Caco-2 (cell line): ENCODE measurements at places on chromosomes 16 and 17. TPM values are rescaled to one million over a fixed set of nuclear protein-coding genes. Genes with fewer than 3 reads are reported as not detected.

HOXB9 gene
- total RNA-seq: 4.5 and 5.4 TPM in 2 replicates

KCNG4 gene
- total RNA-seq: not detected in 2 replicates

KRT40 gene
- total RNA-seq: not detected in 2 replicates

ABCA10 gene
- total RNA-seq: not detected in 2 replicates

CA4 gene
- not detected in 2 replicates for total RNA-seq

C16orf90 gene
- not detected in 2 replicates for total RNA-seq

WWOX gene
- total RNA-seq: 45.0 and 47.8 TPM in 2 replicates

DNA sequence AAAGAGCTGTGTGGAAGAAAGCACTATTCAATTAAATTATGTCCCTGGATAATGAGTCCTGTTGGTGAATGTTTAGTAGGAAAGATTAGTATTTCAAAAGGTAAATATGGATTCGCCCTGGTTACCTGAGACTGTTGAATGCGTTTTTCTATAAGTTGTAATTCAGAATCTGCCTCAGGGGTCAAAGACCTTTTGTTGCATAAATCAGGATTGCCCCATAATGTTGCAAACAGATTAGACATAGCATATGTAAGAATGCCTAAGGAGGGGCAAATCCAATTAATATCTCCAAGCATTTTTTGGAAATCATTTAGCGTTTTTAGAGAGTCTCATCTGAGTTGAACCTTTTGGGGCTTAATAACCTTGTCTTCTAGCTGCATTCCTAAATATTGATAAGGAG is 70.1 kb upstream of the ARL4D start:
- H3K27ac ChIP-seq: peak overlapping the region; percentile 76
- peaks cover 83% of the 10 kb centered on the region for H3K4me1 ChIP-seq
- DNase-seq: no peak
- no peaks in the 10 kb centered on the region for H3K27me3 ChIP-seq
- no peaks in the 10 kb centered on the region for H3K36me3 ChIP-seq

DNA sequence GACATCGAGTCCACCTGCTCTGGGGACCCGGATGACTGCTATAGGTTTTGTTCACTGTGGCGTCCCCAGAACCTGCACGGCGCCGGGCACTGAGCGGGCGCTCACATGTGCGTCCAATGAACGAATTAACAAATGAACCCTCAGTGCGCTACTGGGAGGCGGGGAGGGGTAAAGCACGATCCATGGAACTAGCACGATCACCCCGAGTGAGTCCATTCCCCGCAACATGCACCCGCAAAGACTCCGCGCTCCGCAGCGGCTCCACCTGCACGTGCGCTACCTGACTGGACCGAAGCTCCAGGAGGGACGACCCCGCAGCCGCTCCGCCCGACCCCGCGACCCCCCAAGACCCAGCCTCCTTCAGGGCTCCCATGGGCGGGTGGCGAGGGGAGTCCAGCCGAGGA is 491 bp downstream of the TRAP1 start:
- H3K36me3 ChIP-seq: no peaks in the 10 kb centered on the region
- peak; percentile 36 for DNase-seq
- H3K4me3 ChIP-seq: peak overlapping the region; percentile 98
- no peaks in the 10 kb centered on the region for H3K27me3 ChIP-seq
- H3K27ac ChIP-seq: peak overlapping the region; percentile 76
- peaks cover 9% of the 10 kb centered on the region; the same call in 1 of the 2 replicates for H3K4me1 ChIP-seq

DNA sequence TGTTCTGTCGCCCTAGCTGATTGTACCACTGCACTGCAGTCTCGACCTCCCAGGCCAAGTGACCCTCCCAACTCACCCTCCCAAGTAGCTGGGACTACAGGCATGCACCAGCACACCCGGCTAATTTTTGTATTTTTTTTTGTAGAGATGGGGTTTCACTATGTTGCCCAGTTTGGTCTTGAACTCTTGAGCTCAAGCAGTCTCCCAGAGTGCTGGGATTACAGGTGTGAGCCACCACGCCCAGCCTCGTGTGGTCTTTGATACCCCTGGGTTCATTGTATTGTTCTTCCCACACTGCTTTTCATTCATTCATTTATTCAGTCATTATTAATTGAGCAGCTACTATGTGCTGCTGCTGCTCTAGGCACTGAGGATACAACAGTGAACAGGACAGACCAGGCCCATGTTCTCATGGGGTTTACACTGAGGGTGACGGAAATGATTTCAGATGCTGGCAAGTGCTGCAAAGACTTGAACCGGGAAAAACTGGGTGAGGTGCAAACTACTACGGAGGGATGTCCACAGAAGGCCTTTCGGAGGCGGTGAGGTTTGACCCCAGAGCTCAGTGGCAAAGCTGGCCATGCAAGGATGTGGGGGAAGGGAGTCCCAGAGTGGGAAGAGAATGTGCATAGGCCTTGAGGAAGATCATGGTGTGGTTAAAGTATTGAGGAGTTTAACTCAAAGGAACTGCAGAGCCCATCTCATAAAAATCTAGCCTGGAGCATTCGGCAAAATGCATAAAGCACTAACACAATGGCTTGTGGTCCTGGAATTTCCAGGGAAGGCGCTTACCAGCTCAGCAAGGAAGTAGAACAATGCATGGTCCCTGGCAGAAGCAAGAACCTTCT is 10.9 kb downstream of the ABCC1 start:
- H3K27ac ChIP-seq: no peak overlapping the region
- no peak overlapping the region for H3K4me3 ChIP-seq
- H3K36me3 ChIP-seq: no peaks in the 10 kb centered on the region
- no peaks in the 10 kb centered on the region for H3K4me1 ChIP-seq

- DNase-seq: no peak
- H3K27me3 ChIP-seq: no peaks in the 10 kb centered on the region
- H3K27ac ChIP-seq: no peak overlapping the region
- H3K4me3 ChIP-seq: no peak overlapping the region
- no peaks in the 10 kb centered on the region for H3K4me1 ChIP-seq
Observed at GRCh38 chr16:72142476-72142875, 29.5 kb downstream of the PMFBP1 start.

DNA sequence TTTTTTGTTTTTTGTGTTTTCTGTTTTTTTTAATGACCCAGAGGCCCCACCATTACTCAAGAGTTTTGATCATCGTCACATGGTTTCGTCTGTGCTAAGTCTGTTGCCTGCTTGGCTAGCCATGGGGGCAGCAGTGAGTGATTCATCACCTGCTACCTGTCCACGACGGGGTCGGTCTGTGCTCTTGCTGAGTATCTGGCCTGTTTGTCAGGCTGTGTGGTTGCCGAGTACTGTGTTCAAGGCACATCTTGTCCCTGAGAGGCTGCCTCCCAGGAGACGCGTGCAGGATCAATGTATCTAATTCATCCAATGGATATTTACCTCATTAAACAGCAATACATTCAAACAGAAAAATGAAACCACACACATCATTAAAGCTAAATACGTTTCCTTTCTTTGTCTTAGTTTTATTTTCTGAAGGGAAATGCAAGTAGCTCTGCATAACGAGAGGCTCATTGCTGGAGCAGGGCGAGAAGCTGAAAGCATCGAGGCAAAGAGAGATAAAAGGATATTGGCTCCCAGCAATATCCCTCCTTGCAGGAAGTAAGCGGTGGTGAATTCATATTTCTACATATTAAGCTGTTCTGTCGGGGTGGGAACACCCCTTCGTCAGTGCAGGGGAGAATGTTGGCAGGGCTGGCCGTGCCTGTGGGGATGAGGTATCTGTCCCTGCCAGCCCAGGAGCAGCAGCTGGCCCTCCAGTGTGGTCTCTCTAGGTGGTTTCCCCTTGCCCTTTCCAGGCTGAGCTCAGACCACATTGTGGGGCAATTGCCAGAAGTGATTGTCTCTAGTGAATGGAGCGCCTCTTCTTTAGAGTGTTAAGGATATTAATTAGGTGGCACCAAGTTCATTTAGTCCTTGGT is 166.2 kb upstream of the ASIC2 start:
- no peak overlapping the region for H3K4me3 ChIP-seq
- no peak overlapping the region for H3K27ac ChIP-seq
- DNase-seq: no peak
- H3K36me3 ChIP-seq: no peaks in the 10 kb centered on the region

- no peaks in the 10 kb centered on the region for H3K36me3 ChIP-seq
- H3K4me1 ChIP-seq: no peaks in the 10 kb centered on the region
- DNase-seq: no peak
- no peak overlapping the region for H3K4me3 ChIP-seq
- H3K27me3 ChIP-seq: peaks cover 1% of the 10 kb centered on the region; the same call in 1 of the 2 replicates
Observed at GRCh38 chr16:86516623-86517003, 6.3 kb downstream of the FOXF1 start.

DNA sequence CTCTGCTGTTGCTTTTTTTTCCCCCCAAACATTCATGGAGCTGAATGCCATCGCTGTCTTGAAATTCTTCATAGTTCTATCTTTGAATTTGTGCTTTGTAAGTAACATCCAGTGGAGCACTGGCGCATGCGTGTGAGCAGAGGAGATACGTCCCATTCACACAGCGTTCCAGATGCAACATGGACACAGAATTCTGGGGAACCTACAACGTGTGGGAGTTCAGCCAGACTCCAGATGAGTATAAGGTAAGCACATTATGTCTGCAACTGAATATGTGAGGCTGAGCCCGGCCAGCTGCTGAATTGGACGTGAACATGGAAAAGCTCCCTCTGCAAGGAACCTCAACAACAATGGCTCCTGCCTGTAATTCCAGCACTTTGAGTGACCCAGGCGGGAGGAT is 4.3 kb upstream of the ATP1B2 start:
- no peak overlapping the region for H3K4me3 ChIP-seq
- no peaks in the 10 kb centered on the region for H3K4me1 ChIP-seq
- no peaks in the 10 kb centered on the region for H3K36me3 ChIP-seq
- H3K27ac ChIP-seq: no peak overlapping the region

- no peaks in the 10 kb centered on the region for H3K36me3 ChIP-seq
- no peaks in the 10 kb centered on the region for H3K27me3 ChIP-seq
- H3K4me3 ChIP-seq: no peak overlapping the region
- DNase-seq: no peak
Observed at GRCh38 chr16:5027575-5028235, 6.0 kb downstream of the NAGPA start.

DNA sequence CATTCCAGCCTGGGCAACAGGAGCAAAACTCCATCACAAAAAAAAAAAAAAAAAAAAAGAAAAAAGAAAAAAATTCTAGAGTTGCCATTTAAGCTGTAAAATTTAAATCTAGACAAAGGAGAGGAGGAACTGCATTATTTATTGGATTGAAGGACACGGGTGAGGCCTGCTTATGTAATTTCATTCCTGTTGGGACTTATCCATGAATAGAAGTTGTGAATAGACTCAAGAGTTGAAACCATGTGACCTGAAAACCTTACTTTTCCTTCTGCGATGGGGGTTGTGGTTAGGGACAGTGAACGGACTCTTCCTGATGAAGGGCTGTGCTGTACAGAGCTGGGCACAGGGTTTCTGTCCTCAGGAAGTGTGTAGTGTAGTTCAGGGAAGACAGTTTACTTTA is 22.5 kb downstream of the BANP start:
- 0 out of 2 replicates have a peak, but pooled peaks cover 1% of the 10 kb centered on the region for H3K36me3 ChIP-seq
- DNase-seq: no peak
- H3K27me3 ChIP-seq: no peaks in the 10 kb centered on the region
- H3K4me1 ChIP-seq: no peaks in the 10 kb centered on the region
- no peak overlapping the region for H3K4me3 ChIP-seq

GRCh38 chr16:10387188-10387617 is 1.3 kb downstream of the ATF7IP2 start:
- peak overlapping the region; percentile 60 for H3K4me3 ChIP-seq
- H3K27me3 ChIP-seq: no peaks in the 10 kb centered on the region
- no peak overlapping the region for H3K27ac ChIP-seq

GRCh38 chr17:27491713-27492190 is 35.5 kb downstream of the KSR1 start:
- no peaks in the 10 kb centered on the region for H3K36me3 ChIP-seq
- no peaks in the 10 kb centered on the region for H3K27me3 ChIP-seq
- H3K27ac ChIP-seq: peak overlapping the region; percentile 31
- DNase-seq: no peak

GRCh38 chr16:14223632-14224031 is 152.5 kb downstream of the MRTFB start:
- no peak overlapping the region for H3K27ac ChIP-seq
- H3K36me3 ChIP-seq: no peaks in the 10 kb centered on the region
- no peaks in the 10 kb centered on the region for H3K27me3 ChIP-seq
- H3K4me1 ChIP-seq: peaks cover 22% of the 10 kb centered on the region
- DNase-seq: no peak
- no peak overlapping the region for H3K4me3 ChIP-seq

DNA sequence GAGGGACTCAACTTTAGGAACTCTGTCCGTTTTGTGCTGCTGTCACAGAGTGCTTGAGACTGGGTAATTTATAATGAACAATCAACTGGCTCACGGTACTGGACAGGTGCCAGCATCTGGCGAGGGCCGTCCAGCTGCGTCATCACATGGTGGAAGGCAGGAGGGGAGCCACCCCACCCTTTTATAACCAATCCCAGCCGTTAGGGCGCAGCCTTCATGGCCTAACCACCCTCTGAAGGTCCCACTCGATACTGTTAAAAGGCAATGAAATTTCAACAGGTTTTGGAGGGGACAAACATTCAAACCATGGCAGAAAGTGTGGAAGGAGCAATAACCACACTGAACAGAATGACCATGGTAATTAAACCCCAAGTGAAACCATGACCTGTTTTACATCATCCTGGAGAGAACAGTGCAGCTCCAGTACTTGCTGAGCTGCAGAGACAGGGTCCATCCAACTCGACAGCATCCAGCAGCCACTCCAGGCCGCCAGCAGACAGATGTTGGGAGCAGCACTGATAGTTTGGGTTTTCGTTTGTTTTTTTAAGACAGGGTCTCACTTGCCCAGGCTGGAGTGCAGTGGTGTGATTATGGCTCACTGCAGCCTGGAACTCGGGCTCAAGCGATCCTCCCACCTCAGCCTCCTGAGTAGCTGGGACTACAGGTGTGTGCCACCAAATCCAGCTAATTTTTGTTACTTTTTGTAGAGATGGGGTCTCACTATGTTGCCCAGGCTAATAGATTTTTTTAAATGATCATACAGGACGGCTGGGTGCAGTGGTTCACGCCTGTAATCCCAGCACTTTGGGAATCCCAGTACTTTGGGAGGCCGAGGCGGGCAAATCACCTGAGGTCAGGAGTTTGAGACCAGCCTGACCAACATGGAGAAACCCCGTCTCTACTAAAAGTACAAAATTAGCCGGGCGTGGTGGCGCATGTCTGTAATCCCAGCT is 11.0 kb downstream of the CHMP6 start:
- H3K4me3 ChIP-seq: no peak overlapping the region
- 0 out of 2 replicates have a peak, but pooled peaks cover 6% of the 10 kb centered on the region for H3K4me1 ChIP-seq
- no peak for DNase-seq
- no peaks in the 10 kb centered on the region for H3K36me3 ChIP-seq

DNA sequence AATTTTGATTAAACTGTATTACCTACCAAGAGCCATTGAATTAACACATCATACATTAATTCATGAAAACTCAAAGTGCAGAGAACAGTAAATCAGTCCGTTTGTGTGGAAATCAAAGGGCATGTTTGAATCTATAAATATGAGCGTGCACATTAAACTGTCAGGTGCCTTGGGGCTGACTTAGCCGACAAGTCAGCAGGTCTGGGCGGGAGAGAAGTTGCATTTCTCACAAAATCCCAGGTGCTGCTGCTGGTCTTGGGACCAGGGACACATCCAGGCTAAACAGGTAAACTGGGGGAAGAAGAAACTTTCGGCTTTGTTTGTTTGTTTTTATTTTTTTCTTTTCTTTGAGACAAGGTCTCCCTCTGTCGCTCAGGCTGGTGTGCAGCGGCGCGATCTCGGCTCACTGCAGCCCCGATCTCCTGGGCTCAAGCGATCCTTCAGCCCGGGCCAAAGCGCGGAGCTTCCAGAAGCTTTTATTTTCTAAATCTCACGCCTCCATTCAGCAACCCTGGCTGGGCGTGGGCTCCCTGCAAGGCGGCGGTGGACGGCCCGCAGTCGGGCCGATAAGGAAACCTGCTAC is 213.9 kb downstream of the MRTFB start:
- H3K27me3 ChIP-seq: no peaks in the 10 kb centered on the region
- H3K4me3 ChIP-seq: peak overlapping the region; percentile 88
- peak; percentile 66 for DNase-seq
- no peaks in the 10 kb centered on the region for H3K36me3 ChIP-seq
- H3K4me1 ChIP-seq: peaks cover 7% of the 10 kb centered on the region
